ENCODE measurements at places on chromosomes 5 and 9.

GRCh38 chr9:122051351-122052321 lies 41.5 kb downstream of the TTLL11 start:
- no peak for DNase-seq

- DNase-seq, result no peak
Observed at GRCh38 chr9:134088063-134088725, 20.4 kb upstream of the BRD3 start.

DNA sequence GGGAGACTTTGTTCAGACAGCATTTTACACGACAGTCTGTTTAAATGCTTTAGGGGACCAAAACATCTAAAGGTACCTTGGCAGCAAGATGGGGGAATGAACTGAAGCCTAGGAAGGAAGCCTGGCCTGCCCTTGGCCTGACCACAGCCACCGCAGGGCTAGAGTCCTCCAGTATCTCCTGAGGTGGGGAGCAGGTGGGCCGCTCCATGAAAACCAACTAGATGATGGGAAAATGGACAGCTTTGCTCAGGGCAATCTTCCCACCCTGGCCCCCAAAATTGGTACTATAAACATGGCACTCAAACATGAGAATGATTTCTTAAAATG lies 153.3 kb downstream of the AUH start:
- no peak for DNase-seq

- DNase-seq, result no peak
Observed at GRCh38 chr5:139301808-139302499, 8.4 kb downstream of the MATR3 start.

- no peak for DNase-seq
Observed at GRCh38 chr5:10393491-10393890, 40.0 kb downstream of the MARCHF6 start.

DNA sequence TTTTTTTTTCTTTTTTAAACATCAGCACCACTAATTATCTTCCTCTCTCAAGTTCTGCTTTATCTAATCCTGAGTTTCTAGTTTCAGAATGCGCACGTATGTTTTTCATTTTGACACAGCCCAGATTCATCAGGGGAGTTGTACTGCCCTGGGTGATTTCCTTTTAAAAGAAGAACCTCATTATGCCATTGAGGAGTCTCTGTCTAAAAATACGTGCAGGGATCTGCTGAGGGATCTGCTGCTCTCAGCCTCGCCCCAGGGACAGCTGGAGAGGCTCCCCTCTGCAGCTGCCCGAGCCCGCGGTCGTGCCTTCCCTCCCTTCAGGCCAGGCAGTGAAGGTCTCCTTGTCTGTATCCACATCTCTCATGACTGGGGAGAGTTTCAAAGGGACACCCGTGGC lies 273.1 kb downstream of the ARHGEF28 start:
- DNase-seq, result no peak

- no peak for DNase-seq
Observed at GRCh38 chr9:112861638-112862555, 28.8 kb downstream of the SLC46A2 start.

GRCh38 chr5:181058786-181059296 lies 18.8 kb downstream of the BTNL9 start:
- DNase-seq, result no peak

GRCh38 chr9:91163773-91164471 lies 197.8 kb downstream of the AUH start:
- DNase-seq, result no peak

DNA sequence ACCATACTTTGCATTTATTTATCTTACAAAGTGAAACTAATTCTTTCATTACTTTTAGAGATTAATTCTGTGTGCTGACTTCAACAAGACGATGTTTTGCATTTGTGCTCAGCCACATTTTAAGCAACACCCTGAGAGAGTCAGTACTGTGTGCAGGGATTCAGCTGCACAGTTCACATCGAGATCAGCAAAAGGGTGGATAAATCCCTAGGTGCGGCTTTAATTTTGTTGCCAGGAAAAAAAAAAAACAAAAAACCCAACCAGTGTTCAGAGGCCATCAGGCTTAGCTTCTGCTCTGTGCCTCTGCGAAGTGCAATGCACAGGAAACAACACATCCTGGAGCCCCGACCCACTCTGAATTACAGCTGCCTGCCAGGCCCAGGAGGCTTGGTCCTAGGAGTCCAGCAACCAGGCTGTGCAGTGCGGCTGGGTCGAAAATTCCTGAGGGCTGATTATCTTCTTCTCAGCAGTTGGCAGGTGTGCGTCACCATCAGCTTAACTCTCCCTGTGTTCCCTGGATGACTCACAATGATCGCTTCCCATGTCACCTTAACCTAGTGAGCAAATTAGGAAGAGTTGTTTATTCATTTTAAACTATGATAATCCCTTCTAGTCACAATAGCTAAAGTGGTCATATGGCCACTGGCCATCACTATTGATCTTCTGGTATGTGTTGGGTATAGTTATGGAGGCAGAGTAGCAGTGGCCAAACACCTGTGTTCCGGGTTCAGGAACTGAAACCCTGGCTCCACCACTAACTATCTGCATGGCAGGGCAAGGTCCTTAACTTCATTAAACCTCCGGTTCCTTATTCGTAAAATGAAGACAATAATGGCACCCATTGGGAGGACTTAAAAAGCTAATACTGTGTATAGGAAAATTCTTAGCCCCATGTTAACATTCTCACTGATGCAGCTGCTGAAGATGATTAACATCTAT lies 31.2 kb upstream of the NDUFB6 start:
- DNase-seq, result no peak

DNA sequence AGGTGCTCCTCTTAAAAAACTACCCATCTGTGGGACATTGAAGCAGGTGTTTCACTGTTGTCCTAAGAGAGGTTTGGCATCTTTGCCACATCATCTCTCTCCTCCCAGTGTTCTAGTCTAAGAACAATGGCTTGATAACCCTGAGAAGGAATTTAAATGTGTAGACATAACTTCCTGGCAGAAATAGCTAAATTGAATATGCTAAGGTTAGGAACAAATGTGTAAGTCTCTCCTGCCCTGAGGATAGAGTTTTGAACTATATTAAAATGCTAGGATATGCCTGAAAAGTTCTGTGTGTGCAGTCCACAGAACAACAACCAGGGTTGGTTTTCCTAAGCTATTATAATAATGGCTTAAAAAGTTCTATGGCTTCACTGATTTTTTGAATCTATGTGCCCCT lies 106.6 kb downstream of the LRRC70 start:
- DNase-seq, result no peak

- no peak for DNase-seq
Observed at GRCh38 chr5:75736273-75736672, 19.0 kb upstream of the POC5 start.

DNA sequence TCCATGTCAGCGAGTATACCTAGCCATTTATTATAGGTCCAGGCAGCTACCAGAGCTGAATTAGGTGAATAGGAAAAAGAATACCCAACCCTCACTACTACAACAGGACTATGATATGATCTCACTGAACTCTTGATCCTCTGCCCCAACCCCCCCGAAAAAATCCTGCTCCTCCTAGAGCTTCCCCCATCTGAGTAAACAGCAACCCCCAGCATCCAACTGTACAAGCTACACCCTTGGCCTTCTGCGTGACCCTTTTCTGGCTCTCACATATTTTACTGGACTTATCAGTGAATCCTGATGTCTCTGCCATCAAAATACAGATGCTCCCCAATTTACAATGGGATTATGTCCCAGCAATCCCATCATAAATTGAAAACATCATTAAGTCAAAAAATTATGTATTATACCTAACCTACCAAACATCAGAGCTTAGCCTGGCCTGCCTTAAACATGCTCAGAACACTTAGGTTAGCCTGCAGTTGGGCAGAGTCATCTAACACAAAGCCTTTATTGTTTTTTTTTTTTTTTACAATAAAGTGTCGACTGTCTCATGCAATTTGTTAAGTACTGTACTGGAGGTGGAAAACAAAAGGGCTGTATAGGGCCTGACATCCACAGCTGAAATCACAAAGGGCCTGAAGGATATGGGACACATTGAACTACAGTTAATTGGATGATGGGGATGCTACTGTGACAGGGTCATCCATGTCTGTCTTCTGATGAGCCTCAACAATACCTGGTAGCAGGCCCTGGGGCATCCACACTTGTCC lies 128.9 kb upstream of the ERCC6L2 start:
- DNase-seq, result no peak

GRCh38 chr5:172003746-172004145 lies 2.7 kb downstream of the FBXW11 start:
- DNase-seq, result no peak

- no peak for DNase-seq
Observed at GRCh38 chr9:18428661-18429060, 45.3 kb upstream of the ADAMTSL1 start.

- DNase-seq, result no peak
Observed at GRCh38 chr9:94741866-94742265, 15.4 kb downstream of the AOPEP start.

DNA sequence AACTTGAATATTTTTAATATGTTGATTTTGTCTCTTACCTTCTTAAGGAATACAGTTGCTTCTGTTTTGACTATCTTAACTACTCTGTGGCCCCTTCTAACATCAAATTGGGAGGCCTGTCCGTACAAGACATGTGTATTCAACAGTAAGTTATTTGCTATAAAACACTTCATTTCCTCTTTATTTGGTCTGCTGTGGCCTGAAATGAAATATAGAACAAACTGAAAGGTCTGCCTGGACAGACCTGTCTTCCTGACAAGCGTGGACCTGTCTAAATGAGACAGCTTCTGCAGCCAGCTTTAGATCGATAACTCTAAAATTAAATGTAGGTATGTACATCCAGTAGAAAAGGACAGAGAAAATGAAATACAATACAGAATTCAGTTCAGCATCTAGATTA lies 2.2 kb upstream of the LPAR1 start:
- DNase-seq, result no peak

GRCh38 chr5:30960036-30960435 lies 233.4 kb upstream of the CDH6 start:
- DNase-seq, result no peak

DNA sequence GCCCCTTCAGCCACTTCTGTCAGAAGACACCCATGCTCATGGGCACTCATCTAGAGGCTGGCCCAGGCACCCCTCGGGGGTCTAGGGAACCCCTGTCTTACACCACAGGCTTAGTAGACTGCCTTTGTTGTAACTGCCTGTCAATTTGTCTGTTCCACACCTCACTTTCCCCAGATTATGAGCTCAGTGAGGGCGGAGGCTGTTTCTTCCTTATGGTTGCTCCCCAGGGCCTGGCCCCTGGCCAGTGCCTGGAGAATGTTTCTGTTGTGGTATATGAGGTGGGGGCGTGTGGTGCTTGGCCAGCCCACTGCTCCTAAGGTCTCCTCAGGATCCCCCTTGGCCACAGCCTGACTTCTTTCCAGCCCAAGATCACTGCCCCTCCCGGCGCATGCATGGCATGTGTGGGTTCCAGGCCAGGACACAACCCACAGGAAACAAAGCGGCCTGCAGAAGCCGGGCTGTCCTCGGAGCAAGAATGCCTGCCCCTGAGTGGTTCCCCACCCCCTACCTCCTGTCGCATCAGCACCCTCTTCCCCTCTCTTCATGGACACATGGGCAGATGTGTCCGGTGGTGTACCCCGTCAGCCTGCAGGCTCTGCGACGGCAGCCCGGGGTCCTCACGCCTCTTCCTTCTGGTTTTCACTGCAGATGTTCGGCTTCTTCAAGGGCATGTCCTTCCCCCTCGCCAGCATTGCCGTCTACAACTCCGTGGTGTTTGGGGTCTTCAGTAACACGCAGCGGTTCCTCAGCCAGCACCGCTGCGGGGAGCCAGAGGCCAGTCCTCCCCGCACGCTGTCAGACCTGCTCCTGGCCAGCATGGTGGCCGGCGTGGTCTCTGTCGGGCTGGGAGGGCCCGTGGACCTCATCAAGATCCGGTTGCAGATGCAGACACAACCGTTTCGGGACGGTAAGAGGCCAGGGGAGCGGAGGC lies 17.7 kb downstream of the SLC25A48 start:
- DNase-seq, result no peak

DNA sequence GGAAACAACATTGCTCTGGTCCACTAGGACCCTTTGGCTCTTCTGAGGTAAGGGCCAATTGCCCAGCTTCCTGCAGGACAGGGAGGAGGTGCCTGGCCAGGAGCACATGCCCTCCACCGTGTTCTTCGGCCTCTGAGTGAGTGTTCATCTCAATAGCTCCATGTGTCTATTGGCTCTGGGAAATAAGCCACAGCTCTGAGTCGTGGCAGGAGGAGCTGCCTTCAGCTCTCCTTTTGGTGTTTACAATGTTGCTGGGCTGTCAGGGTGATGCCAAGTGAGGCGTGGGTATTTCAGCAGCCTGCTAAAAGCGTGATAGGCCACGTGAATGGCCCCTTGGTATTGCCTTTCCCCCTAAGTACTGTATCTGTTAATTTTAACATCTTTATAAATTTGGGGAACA lies 26.6 kb downstream of the GADD45G start:
- no peak for DNase-seq

DNA sequence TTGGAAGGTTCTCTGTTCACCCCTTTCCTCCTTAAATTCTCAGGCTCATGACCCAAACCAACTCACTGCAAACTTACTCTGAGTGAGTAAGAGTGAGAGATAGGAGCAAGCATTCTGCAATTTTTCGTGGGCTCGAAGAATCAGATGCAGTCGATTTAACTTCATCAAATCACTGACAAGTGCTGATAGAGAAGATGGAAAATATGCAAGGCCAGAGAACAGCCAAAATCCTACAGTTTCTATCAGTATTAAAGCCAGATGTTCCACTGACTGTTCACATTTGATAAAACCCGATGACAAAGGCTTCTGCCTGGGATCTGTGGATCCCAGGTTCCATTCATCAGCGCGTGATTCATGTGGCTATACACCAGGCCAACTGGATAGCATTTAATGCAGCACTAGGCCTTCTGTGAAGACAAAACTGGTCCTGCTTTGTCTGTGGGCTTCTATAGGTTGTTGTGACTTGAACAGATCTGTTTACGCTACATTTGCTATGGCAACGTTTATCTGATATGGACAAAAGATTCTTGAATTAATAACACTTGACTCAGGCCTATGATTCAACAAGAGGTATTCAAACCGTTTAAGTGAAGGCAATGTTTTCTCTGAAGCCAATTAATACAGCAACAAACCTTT lies 251.2 kb downstream of the NFIB start:
- no peak for DNase-seq

DNA sequence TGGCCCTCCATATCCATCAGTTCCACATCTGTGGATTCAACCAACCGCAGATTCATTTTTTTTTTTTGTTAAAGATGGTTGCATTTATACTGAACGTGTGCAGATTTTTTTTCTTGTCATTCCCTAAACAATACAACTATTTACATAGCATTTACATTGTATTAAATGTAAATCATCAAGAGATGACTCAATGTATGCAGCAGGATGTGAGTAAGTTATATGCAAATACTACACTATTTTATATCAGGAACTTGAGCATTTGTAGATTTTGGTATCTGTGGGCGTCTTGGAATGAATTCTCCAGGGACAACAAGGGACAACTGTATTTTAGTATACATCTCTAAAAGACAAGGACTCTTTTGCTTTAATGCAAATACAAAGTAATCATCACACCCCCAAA lies 299.2 kb upstream of the ZNF608 start:
- DNase-seq, result no peak

- no peak for DNase-seq
Observed at GRCh38 chr9:82037126-82037525, 48.6 kb downstream of the SPATA31D1 start.

- DNase-seq, result no peak
Observed at GRCh38 chr9:18154661-18155060, 319.3 kb upstream of the ADAMTSL1 start.

GRCh38 chr9:73863924-73864323 lies 633.2 kb upstream of the RORB start:
- DNase-seq, result no peak

GRCh38 chr9:130042885-130043653 lies at the start of gene FNBP1:
FNBP1 (minus strand) TSS chr9:130043189; CDS start chr9:130042975, 214 bp downstream.
- DNase-seq, result peak; percentile 81

Measured in activated CD8-positive, alpha-beta memory T cell treated with anti-CD3 and anti-CD28 coated beads, Interleukin-2, amount 50 U/mL, for 4 hours (primary cell).